ENCODE measurements at places on chromosomes 16 and 17.

- no peak for DNase-seq
Measured at GRCh38 chr16:88909431-88910210, 43.2 kb upstream of the PABPN1L start.

DNA sequence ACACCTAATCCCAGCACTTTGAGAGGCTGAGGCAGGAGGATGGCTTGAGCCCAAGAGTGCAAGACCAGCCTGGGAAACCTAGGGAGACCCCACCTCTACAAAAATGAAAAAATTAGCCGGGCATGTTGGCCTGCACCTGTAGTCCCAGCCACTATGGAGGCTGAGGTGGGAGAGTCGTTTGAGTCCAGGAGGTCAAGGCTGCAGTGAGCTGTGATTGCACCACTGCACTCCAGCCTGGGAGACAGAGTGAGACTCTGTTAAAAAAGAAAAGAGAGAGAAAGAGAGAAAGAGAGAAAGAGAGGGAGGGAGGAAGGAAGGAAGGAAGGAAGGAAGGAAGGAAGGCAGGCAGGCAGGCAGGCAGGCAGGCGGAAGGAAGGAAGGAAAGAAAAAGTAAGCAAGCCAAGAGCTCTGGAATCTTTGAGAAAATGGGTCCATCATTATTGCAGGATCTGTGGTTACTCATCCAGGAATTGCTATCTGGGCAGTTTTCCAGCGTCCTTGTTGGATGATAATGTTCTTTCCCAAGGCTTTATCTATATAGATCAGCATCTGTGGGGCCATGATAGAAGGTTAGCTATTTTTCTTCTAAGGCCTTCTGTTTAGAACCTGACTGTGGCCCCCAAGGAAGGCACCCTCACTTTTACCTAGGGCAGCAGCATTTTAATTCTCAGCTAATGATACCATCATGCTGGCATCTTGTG, 533.2 kb upstream of the CDH5 start:
- DNase-seq: no peak

DNA sequence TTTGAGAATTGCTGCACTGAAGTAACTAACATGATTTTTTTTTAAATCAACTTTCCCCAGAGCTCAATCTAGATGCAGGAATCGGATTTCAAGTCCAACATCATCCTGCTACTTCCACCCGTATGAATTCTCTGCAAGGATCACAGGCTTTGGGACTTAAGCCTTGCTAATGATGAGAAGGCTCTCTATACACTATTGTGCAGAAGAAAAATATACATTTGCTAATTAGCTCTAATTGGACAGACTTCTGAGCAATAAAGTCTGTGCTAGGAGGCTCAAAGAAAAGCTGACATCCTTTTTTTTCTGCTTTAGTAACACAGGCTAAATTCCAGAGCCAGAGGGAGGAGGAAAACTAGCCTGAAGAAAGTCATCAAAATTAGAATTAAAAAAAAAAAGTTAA, 433.6 kb downstream of the PMP22 start:
- peak; percentile 18 for DNase-seq

DNA sequence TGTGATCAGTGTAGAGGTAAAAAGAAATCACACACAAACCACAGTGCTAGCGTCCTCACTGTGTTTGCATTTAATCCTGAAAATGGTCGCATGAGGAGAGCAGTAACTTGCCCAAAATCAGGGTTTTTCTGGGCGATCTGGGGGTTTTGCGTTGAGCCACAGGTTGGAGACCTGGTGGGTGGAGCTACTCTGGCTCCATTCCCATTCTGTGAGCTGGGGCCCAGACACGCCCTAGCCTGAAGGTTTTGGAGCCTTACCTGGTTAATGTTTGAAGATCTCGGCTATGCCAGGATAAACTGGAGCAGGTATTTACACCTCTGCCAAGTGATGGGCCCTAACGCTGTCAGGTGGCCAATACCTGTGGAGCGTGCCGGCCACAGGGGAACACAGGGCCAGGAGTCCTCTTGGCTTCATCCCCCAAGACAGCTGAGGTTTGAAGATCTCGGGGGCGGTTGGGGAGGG, 48.4 kb downstream of the MPRIP start:
- no peak for DNase-seq

DNA sequence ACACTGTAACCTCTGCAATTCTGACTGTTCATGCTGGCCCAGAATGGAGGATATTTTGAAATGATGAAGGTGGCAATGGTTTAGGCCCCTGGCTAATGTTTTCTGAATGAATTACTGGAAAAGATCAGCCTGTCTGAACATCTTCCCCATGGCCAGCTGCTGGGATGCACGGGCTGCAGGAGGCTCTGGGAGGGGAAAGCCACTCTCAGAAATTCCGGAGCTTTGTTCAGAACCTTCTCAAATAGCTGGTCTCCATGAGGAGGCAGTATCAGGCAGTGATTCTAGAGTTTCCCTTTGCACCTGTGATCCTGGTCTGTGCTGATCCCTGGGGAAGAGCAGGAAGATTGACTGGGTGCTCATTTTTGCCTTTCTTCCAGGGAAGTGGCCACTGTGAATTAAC, 5.0 kb downstream of the SLC6A2 start:
- peak; percentile 38 for DNase-seq

DNA sequence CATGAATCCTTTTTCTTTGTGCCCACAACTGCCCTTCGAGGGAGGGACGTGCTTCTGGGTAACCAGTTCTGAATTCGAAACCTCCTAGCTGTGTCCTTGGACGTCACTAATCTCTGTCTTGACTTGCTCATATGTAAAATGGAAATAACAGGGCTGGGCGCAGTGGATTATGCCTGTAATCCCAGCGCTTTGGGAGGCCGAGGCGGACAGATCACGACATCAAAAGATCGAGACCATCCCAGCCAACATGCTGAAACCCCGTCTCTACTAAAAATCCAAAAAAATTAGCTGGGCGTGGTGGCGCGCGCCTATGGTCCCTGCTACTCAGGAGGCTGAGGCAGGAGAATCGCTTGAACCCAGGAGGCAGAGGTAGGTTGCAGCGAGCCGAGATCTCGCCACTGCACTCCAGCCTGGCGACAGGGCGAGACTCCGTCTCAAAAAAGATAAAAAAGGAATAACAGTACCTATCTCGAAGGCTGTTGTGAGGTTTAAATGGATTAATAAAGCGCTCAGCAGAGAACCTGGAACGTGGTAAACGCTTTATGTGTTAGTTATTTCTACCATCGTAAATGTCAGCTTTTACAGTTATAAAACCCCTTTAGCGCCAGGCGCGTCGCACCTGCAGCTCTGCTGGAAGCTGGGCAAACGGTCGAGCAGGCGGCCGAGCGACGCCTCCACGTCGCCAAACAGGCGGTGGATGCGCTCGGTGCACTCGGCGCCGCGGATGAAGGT, 641 bp downstream of the COG8 start:
- DNase-seq: no peak

DNA sequence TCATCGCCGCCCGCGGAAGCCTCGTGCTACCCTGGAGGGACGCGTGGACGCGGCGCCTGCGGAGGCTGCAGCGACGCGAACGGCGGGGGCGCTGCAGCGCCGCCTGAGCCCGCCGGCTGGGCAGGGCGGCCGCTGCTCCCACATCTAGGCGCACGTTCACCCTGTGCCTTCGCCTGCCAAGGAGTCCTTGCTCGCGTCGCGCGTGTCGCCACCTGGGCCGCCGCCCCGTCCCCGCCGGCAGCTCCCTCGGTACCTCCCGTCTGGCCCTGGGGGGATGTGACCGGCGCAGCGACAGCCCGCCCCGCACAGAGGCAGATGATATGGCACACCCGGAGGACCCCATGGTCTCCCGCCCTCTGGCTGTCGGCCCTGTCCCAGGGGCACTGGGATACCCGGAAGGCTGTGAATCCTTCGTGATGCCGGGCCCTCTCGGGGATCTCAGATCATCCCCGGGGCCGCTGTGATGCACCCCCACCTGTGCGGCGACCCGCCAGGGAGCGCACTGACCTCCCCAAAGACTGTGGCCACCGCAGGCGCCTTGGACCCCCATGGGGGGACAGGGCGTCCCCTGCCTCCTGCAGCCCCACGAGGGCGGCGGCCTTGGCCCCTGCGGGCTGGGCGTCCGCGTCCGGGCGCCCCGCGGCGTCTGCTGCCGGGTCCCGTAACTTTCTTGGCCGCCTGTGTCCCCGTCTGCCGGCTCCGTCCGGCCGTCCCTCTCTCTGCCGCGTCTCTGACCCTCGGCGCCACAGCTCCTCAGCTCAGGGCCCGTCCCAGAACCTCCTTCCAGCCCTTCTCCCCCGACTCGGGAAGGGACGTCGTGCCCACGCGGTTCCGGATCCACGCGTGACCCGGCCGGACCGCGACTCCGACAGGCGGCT, 689 bp upstream of the TBC1D24 start:
- DNase-seq: peak; percentile 53

DNA sequence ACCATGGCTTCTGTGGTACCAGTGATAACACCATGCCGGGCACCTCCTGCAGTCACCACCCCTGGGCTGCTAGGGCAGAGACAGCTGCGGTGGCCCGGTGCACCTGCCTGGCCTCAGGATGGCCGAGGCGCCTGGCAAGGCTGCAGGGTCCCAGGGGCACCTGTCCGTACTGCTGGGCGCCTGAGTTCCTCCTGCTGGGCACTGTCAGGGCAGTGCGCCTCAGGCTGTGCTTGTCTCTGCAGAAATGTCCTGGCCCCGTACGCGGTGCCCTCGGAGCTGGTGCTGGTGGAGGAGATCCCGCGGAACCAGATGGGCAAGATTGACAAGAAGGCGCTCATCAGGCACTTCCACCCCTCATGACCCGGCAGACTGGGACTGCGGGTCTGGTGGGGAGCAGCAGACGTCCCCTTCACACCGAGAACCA, 17.7 kb upstream of the CDH15 start:
- DNase-seq: no peak

DNA sequence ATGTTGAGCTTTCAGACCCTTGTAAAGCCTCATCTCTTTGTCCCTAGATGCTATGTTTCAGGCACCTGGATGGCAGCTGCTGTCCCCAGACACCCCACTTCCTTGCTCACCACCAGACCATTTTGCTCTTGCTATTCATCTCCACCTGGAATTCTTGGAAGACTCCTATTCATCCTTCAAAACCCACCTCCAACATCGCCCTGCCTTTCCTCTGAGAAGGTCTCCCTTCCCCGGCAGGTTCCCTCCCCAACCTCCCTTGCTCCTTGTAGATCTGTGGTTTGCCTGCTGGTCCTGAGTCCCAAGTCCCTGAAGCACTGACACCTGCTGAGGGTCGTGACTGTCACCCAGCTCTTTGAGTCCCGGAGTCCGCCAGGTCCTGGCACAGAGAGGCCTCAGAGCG, 9.9 kb downstream of the ZNF469 start:
- no peak for DNase-seq
